ENCODE measurements at places on chromosomes 5 and 9.

DNA sequence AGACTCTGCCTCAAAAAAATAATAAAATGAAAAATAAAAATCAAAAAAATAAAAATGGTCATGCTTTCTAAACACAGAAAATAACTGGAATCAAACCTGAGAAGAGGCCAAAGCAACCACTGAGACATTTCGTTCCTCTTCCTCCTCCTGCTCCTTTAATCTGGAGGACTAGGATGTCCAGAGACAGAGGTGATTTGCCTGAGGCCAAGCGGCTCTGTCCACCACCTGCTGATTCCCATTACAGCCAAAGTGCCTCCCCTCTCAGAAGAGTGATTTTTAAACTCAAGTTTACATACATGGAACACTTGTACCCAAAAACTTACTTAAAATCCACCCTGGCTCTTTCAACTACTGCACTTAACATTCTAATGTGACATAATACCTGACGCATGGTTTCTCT, 65.6 kb downstream of the TLE1 start:
- DNase-seq = no peak

DNA sequence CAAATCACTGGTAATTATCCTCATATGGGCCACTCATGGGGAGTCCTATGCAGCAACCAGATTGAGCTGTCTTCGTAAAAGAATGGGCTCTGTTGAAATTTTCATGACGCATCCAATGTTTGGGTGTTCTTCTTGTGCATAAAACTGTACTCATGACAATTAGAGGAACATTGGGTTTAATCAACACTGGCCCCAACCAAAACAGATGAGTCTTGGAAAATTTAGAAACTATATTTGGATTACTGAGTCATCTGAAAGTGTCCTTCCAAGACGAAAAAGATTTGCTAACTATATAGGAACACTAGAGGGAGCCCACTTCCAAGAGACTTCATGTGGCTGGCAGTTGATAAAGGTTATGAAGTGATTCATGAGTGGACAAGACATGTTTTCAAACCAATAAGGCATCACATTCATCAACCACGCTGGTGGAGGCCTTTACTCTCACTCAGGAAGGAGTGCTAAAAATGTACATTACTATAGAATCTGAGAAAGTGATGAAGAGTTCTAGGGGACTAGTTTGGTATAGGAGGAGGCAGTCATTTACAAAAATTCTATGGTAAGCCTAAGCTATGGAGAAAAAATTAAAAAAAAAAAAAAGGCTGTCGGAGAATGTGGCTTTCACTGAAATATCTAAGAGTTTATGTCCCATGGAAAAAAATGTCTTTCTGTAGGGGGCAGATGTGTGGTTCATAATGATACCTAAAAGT, 313.5 kb downstream of the PRDM9 start:
- DNase-seq = no peak

GRCh38 chr5:83911367-83911919, 190.8 kb upstream of the HAPLN1 start:
- DNase-seq = no peak

- no peak for DNase-seq
Measured at GRCh38 chr5:73815631-73816030, 189.6 kb downstream of the ARHGEF28 start.

- DNase-seq = peak; percentile 94
Measured at GRCh38 chr5:1799602-1800471, at the start of gene MRPL36. Gene MRPL36 (minus strand): TSS chr5:1799837. CDS start chr5:1798935, 902 bp downstream.

- DNase-seq = no peak
Measured at GRCh38 chr5:118006219-118006618, 982.1 kb downstream of the DTWD2 start.

DNA sequence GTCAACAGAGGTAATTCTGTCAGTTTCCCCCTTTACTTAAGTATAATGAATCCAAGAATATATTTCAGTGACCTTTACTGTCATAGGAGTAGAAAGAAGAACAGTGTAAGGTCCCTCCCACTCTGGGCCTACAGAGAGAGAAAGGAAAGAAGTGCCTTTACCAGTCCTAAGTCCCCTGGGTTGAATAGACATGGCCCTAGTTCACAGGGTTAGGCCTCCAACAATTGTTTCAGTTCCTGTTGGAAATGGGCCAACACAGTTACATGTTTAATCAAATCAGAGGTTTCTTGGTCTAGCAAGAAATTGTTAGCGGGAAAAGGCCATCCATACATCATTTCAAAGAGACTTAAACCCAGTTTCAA, 605.6 kb downstream of the MTRR start:
- DNase-seq = no peak

- DNase-seq = no peak
Measured at GRCh38 chr9:120980951-120981350, 54.4 kb upstream of the TRAF1 start.

GRCh38 chr5:125486634-125487033, 740.2 kb upstream of the ZNF608 start:
- no peak for DNase-seq

- DNase-seq = no peak
Measured at GRCh38 chr9:132319421-132320110, 35.2 kb downstream of the SETX start.

- DNase-seq = no peak
Measured at GRCh38 chr9:76528056-76528455, 69.1 kb downstream of the GCNT1 start.

DNA sequence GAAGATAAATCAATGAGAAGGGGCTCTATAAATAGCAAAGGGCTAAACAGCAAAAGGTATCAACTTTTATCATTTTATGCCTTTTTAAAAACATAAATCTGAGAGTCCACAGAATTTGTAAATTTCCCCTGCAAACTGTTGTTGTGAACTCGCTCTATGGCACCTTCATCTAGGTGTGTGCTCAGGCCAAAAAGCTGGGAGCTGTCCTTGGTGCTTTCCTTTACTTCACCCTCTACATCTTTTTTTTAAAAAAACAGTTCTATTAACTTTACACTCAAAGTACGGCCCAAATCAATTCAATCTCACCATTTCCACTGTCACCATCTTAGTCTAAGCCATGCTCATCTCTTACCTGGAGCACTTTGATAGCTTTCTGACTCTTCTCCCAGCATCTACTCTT, 108.2 kb upstream of the GPR151 start:
- no peak for DNase-seq

GRCh38 chr5:10479154-10479721, 37.6 kb downstream of the ROPN1L start:
- DNase-seq = peak; percentile 85

GRCh38 chr9:85269811-85270210, 471.9 kb downstream of the AGTPBP1 start:
- no peak for DNase-seq

DNA sequence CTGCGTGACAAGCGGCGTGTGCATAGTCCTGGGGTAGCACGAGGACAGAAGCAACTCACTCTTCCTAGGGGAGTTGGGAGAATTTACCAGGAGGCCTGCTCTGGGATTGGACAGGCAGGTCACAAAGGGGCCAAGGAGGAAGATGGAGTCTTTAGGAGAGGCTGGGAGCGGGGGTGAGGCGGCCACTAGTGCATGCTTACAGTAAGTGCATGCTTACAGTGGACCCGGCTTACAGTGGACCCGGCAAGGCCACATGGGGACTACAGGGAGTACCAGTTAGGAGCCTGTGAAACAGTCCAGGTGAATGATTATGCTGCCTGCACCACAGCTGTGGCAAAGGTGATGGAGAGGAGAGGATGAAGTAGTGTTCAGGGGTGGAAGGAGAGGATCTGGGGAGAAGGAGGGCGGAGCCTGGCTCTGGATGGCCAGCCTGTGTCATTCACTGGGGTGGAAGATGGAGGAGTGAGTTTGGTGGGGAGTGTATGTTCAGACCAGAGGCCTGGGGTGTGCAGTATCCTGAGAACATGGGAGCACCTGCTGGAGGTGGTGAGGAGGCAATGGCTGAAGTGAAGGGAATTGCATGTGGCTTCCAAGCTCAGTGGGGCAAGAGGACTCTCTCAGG, 78.7 kb downstream of the CRB2 start:
- no peak for DNase-seq

DNA sequence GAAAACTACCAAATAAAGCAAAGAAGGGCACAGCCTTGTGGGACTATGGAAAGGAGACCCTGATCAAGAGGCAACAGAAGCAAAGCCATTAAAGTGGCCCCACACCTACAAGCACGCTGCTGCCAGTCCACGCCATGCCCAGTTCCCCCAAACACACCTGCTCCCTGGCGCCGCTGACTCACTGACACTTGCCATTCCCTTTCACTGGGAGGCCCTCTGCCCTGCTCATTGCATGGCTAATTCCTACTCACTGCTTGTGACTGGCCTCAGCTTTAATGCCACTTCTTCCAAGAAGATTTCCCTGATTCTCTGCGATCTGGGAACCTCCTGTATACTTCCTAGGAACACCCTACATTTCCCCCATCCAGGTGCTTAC, 71.2 kb upstream of the TAF1L start:
- DNase-seq = no peak

GRCh38 chr9:135251331-135251761, 163.9 kb downstream of the OLFM1 start:
- DNase-seq = no peak

- DNase-seq = no peak
Measured at GRCh38 chr5:134533115-134533815, 7.8 kb downstream of the JADE2 start.

DNA sequence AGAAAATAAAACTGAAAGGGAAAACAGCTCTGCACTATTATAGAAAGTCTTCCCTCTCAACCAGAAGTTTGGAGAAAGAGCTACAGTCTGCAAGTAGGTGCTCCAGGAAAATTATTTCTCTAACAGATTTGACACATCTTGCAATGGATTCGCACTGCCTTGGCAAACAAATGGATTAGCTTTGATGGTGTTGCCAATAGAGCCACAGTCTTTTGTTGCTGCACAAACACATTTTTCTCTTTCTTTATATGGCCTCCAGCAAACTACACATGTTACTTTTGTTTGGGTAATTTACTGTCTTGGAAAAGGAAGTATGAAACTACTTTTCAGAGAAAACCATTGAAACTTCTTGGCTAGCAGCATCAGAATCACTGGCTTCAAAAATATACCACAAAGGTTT, 523.1 kb downstream of the EFNA5 start:
- no peak for DNase-seq

- DNase-seq = no peak
Measured at GRCh38 chr5:110441035-110441434, 285.4 kb downstream of the TMEM232 start.

DNA sequence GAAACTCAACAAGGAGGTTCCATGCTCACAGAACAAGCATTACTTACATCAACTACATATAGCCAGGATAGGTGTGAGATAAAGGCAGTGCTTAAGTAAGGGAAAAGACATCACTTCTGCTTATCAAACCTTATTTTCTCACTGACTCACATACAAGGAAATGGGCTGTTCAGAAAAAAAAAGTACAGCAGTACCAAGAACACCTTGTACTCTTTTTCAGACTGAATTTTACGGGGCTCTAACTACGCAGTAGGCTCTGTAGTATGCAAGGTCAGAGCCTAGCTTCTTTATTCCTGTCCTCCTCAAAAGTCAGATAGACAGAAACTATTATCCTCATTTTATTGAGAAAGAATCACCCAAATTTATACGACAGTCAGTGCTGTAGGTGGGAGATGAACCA, 5.8 kb downstream of the PSMB7 start:
- no peak for DNase-seq

- DNase-seq = no peak
Measured at GRCh38 chr9:5971740-5972139, 43.7 kb downstream of the RANBP6 start.

- no peak for DNase-seq
Measured at GRCh38 chr9:93243112-93243511, 59.2 kb downstream of the WNK2 start.

DNA sequence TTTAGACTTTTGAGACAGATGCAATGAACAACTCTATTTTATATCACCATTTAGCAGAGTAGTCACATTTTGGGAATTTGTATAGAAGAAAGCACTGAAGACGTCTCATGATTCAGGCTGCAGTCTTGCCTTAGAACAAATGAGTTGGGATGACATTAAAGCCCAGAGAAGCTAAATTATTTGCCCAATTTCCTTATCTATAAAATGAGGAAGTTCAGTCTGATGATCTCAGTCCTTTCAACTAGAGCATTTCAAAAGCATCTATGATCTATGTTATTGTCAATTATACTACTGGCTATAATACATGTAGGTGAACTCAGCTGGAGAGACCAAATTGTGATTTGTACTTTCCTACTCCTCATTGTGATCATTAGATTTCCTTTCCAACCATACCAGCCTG, 154.1 kb downstream of the OSTF1 start:
- DNase-seq = no peak

- DNase-seq = no peak
Measured at GRCh38 chr9:8382266-8382665, 582.7 kb upstream of the DMAC1 start.

- no peak for DNase-seq
Measured at GRCh38 chr9:113310538-113310937, 7.4 kb upstream of the RNF183 start.

GRCh38 chr5:135593141-135593540, 14.3 kb upstream of the CXCL14 start:
- no peak for DNase-seq

DNA sequence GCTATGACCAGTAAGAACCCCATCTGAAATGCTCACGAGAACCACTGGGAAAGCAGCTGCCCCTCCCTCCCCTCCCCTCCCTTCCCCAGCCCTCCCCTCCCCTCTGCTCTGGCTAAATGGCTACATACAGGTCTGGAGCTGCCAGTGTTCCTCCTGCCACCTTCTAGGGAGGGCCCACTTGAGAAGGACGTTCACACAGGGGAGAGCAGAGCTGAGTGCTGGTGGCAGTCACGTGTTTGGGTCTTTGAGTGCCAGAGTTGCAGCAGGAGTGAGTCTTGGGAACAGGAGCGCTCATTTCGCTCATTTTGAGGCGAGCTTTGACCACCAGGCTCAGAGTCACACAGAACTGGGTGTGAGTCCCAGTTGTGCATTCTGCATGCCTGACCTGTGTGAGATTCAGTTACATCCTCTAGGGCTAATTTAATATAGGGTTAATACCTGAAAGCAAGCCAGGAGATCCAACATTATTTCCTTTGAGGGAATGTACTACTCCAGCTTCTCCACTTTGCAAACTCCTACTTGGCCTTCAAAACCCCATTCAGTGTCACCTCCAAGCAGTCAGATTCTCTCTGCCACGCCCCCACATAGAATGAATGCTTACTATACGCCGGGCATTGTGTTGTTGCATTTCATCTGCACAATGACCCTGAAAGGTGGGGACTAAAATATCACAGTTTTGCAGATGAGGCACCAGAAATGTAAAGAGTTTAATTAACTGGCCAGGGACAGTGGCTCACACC, 25.1 kb downstream of the CPLX2 start:
- no peak for DNase-seq

DNA sequence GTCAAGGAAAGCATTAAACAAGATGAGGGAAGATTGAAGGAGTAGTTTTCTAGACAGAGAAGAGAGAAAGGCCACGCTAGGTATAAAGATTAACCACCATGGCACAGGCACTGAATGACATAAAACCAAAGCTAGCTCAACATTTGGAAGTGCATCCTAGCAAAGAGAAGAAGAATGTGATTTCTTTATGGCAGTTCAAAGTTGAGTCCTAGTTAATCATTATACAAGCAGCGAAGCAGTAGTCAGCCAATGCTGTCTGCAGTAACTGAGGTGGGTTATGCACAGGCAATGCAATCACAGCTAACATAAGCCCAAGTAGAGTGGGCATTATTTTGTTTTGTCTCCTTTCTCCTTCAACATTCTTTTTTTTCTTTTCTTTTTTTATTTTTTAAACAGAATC, 24.0 kb upstream of the ANKRD31 start:
- DNase-seq = no peak

- DNase-seq = no peak
Measured at GRCh38 chr9:108411632-108412031, 444.2 kb downstream of the ACTL7B start.
